LNCaP clone FGC (cell line): ENCODE measurements at places on chromosomes 7 and 10.
A peak's percentile ranks its signal among the peaks of the same experiment; 100 is the strongest.

- no peak for DNase-seq
Observed at GRCh38 chr7:12601302-12601869, 30.9 kb downstream of the SCIN start.

GRCh38 chr10:1215862-1216573 lies 159.8 kb downstream of the WDR37 start:
- no peak for DNase-seq

DNA sequence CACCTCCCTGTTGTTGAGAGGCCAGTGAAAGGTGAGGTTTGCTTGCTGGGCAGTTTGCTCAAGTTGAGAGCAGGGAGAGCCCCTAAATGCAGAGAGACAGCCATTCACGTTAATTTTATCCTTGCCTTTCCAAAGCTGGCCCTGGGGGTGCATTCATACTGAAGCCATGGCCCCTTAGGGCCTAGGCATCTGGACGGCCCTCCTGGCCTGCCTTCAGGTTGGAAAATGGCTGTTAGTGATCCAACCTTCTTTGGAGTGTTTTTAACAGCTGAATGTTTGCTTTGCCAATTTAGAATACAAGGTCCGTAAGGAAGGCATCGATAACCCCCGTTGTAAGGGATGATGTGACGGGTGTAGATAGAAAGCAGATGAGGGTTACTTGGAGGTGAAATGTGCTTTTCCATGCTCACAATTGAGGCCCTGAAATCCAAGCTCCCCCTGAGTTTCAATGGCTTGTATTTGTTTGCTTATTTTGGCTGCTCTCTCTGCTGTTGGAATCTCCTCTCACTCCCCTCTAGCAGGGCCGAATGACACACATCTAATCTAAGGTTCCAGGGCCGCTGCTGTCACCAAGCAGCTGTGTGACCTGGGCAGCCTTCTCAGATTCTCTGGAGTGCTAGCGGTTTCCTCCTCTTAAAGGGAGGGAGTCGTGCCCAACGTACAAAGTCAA lies 171.6 kb upstream of the MKI67 start:
- no peak for DNase-seq

DNA sequence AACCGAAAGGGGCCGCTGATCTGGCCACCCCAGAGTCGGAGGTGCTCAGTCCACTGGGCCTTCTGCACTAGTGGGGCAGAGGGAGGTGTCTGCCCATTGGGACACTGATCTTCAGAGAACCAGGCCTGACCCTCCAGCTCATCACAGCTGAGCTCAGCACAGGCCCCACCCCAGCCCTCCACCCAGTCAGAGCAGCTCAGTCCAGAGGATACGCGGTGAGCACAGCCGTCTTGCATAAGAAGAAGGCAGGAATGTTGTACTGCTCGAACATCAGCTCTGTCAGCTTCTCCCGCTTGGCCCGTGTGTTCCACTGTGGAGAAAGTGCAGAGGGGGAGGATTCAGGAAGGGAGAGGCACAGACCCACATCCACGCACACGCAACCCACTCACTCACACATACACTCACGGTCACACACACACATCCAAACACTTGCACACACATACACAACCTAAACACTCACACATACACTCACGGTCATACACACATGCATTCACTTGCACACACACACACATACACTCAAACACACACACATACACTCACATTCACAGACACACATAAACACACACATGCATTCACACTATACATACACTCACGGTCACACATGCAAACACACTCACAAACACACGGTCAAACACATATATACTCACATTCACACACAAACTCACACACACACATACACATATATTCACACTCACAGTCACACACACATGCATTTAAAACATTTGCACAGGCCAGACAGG lies 6.3 kb downstream of the ACTL6B start:
- DNase-seq, result no peak

DNA sequence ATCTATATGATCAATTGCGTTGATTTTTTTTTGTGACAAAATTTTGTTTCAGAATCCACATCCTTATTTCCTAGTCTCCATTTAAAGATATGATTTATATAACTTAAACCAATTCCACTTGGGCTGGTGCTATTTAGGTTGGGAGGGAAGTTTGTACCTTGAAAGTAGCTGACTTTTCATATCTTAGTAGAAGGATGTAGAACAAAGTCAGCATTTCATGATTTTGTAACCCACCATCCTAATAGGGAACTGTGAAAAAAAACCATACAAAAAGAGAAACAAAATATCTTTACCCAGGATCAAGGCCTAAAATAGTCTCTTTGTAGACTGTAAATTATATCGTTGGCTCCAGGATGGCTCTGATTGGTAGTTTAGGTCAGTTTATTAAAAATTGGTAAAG lies 8.3 kb downstream of the HECTD2 start:
- no peak for DNase-seq

DNA sequence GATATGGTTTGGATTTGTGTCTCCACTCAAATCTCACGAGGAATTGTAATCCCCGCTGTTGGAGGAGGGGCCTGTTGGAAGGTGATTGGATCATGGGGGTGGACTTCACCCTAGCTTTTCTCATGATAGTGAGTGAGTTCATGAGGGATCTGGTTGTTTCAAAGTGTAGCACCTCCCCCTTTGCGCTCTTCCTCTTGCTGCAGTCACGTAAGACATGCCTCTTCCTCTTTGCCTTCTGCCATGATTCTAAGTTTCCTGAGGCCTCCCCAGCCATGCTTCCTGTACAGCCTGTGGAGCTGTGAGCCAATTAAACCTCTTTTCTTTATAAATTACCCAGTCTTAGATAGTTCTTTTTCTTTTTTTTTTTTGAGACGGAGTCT lies 17.1 kb downstream of the CDNF start:
- DNase-seq, result no peak

DNA sequence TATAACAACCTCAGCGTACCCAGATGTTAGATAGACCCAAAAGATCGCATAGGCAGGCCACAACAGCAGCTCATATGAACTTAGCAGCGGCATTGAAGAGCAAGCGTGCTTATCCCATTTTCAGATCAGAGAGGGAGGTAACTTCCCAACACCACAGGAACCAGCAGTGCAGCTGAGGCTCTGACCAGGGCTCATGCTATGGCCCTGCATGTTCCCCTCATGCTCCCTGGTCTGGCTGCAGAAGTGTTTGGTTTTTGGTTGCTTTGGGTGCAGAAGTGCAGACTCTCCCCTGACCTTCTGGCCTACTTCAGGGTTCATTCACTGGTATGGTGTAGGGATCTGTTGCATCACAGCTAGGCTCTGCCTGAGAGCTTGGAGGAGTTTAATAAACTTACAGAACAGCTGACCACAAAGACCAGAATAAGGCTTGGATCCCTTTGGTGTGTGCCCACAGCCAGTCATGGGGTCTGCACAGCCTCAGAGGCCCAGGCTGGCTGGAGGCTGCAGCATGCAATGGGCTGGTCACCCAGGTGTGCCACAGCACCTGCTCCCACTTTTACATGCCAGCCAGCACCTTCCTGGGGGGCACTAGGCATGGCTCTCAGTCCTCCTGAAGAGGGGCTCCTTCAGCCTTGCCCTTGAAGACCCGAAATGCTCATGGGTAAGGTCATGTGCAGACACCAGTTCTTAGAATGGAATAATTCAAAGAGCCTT lies 9.1 kb upstream of the CXCL12 start:
- DNase-seq, result no peak

- DNase-seq, result no peak
Observed at GRCh38 chr10:10910634-10911033, 107.0 kb upstream of the CELF2 start.

GRCh38 chr7:150965273-150965830 lies 12.8 kb downstream of the KCNH2 start:
- no peak for DNase-seq

- peak; percentile 94 for DNase-seq
Observed at GRCh38 chr10:127968027-127968441, 61.1 kb downstream of the PTPRE start.

DNA sequence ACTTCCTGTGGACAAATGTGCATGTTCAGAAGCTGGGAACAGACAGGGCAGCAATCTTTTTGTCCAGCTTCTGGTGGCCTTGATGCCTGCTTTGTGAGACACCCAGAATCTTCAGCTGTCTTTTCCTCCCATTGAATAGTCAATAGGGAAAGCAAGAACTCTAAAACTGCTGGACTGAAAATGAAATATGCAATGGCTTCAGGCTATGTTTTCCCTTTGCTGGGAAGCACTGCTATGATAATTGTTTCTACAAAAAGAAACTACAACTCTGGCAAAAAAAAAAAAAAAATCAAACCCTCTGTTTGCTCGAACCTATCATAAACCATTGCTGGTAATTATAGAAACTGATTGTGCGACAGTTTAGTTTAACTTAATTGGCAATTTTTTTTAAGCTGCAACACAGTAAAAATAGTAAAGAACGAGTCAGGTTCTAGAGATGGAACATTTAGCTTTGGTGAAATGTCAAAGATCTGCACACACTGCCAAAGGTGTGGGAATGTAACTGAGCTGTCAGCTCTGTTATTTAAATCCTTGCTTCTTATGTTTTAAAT lies 79.1 kb upstream of the NEUROD6 start:
- no peak for DNase-seq

DNA sequence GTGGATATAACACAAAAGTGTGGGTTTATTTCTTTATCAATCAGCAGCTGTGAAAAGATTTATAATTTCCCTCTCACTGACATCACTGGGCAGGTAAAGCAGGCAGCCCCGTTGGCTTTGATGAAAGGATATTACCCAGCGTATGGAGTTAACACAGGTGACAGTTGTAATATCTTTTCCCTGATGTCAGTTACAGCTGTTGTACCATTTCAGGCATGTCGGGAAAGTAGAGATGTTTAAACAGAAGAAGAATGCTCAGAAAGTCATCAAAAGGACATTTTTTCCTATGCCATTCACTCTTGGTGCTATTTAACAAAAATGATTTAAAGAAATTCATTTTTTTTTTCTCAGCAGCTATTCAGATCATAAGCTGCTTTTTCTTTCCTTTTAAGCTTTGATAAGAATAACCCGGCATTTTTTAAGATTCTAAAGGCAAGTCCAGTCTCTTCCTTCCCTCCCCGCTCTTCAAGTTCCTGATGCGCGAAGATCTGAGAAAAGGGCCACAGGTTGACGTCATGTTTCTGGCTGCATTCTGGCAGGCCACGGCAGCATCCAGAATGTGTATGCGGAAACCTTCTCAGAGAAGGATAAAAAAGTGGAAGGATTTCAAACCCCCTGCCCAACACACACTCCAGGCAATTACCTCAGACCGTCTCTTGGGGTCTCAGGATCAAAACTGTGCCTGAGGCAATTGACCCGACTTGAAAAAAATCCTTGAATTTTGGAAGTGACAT lies 32.5 kb upstream of the ADAM12 start:
- no peak for DNase-seq

DNA sequence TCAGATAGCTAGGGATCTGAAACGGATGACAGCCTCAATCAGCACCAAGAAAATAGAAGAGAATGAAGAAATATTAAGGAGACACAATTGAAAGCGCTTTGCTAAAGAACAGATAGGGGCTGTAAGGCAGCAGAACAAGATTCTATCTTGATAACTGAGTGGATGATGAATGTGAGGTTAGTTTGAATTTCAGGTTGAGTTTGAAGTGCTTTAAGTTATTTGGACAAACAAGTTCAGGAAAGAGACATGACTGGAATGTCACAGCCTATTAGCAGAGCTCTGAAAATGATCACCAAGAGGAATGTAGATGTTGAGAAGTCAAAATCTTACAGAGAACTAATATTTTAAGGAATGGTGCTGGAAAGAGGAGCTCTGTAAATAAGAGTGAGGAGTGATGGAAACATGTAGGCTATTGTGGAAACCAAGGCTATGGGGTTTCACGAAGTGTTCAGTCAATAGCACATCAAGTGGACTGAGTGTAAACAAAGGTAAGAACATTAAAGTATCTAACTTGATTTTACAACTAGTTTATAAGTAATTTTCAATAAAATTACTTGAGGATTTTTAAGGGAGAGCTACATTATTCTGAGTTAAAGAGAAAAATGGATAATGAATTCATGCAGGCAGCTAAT lies 61.6 kb downstream of the MEST start:
- DNase-seq, result no peak

- DNase-seq, result no peak
Observed at GRCh38 chr10:28155726-28156125, 147.1 kb downstream of the MPP7 start.

GRCh38 chr7:56199639-56200038 lies 83.4 kb upstream of the NUPR2 start:
- DNase-seq, result no peak

GRCh38 chr10:34254596-34254995 lies 560.5 kb downstream of the PARD3 start:
- no peak for DNase-seq

GRCh38 chr7:138126928-138127327 lies 50.7 kb downstream of the AKR1D1 start:
- no peak for DNase-seq

- DNase-seq, result no peak
Observed at GRCh38 chr7:99876491-99876890, 342 bp downstream of the OR2AE1 start.

DNA sequence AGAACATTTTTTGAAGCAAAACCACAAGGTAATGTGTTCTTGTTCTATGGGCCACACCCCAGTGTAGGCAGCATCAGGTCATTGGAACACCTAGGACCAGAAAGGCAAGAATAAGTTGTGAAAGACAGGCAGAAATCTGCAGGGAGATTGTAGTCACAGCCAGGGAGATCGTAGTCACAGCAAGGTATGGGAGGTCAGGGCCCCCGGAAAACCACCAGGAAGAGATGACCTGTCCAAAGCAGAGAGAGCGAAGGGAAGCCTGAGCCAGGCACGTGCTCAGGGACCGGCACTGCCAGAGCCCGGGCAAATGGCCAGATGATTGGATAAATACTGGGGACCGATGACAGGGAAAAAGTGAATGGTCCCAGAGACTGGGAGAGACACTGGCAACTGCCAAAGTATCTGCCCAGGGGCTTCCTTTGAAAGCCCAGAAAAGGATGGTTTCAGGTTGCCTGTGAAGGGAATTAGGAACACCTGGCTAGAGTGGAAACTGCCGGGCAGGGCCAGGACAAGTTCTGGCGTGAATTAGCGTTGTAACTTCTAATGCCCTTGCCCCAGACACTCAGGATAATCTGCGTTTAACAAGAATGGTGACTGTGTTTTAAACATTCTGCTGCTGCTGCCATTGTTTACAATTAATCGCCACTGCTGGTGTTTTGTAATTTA lies 3.9 kb upstream of the NOBOX start:
- DNase-seq, result no peak

DNA sequence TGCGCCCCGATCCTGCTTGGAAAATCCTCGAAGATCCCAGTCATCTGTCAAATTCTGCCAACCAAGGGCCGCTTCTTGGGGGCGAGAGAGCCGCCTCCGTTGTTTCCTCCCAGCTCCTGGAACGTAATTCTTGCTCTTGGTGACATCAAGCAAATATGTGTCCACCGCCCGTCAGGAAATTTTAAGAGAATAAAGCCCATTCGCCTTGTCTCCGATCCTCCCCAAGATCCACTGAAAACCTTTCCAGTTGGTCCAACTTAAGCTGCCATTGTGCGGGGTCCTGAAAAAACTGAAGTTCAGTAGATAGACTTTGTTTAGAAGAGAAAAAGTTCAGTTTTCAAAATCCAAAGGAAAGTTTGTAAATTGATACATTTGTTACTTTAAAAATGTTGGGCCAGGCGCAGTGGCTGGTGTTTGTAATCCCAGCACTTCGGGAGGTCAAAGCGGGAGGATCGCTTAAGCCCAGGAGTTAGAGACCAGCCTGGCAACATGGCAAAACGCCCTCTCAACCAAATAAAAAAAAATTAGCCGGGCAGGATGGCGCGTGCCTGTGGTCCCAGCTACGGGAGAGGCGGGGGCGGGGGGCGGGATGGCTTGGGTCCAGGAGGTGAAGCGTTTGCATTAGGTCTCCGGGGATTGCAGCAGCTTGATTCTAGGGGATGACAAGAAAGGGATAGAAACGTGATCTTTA lies 1.0 kb upstream of the ZNF800 start:
- no peak for DNase-seq
